NB4 (cell line): ENCODE measurements at places on chromosomes 11 and 22.
A peak's percentile ranks its signal among the peaks of the same experiment; 100 is the strongest.

DNA sequence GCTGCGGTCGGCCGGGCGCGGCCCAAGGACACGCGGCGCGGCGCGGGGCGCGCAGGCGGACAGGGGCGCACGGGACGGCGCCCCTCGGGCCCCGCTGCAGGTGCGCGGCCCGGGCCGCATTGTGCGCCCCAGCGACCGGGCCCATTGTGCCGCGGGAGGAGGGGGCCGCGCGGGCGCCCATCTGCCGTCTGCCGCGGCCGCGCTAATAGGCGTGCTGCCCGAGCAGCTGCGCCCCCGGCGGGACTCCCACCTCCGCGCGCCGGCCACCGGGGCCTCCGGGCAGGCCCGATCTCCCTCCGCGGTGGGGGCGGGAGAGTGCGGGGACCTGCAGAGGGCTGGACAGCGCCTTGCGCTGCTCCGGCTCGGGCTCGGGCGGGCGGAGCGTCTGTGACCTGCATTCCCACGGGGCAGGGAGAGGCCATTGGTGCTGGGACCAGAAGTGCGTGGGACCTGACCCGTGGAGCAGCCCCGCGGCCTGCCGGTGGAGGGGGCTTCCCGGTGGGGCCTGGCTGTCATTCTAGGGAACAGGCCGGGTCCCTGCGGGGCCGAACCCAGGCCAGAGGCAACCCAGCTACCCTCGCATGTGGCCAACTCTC lies 933 bp downstream of the BRSK2 start:
- DNase-seq = no peak

DNA sequence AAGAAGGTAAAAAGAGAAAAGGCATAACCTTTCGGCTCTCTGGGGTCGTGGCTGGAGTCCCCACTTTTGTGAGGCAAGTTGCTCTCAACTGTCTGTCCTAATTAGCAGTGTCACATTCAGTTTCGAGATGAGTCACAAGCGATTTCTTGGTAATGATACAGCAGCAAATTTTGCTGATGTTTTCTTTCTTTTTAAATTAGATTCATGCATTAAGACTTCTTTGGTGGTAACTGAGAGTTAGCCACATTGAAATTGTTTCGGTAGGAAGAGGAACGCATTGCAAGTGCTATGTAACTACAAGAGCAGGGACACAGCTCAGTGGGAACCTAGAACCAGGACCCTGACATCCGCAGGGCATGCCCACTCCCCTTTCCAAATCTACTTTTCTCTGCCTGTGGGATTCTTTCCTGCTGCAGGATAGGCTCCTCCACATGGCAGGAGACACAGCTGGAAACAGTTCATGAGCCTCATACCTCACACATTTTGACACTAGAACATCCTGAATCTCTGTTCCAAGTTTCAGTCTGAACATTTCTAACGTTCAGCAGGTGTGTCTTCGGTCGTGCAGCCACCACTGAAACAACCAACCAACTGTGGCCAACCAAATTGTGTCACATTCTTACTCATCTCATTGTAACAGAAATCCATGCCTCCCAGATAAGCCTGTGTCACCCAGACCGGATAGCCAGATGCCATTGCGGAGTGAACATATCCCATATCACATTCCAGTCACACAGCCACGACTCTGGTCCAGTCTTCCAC lies 987.6 kb downstream of the NTM start:
- no peak for DNase-seq

GRCh38 chr11:100910808-100911207 lies 218.8 kb downstream of the PGR start:
- no peak for DNase-seq

GRCh38 chr22:43993072-43993760 lies 30.9 kb upstream of the PARVB start:
- peak; percentile 65 for DNase-seq

DNA sequence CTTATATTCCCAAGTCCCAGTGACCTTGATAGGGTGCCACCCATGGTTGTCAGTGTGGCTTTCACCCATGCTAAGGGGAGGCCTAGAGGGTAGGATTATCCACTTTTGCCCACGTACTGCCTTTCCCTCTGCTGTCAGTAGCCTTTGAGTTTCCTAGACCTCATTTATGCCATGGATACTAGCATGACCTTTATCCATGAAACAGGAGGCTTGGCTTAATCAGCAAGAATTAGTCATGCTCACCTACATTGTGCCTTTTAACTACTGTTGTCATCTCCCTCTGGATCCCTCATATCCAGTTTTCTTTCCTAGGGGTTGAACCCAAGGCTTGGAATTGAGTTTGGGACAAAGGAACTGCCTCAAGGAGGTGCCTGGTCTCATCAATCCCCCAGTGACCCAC lies 716.7 kb downstream of the NTM start:
- no peak for DNase-seq

- no peak for DNase-seq
These were observed 29.5 kb upstream of the MYH9 start for GRCh38 chr22:36417281-36417686.

- no peak for DNase-seq
These were observed 197.6 kb downstream of the KIF18A start for GRCh38 chr11:27910186-27910931.

DNA sequence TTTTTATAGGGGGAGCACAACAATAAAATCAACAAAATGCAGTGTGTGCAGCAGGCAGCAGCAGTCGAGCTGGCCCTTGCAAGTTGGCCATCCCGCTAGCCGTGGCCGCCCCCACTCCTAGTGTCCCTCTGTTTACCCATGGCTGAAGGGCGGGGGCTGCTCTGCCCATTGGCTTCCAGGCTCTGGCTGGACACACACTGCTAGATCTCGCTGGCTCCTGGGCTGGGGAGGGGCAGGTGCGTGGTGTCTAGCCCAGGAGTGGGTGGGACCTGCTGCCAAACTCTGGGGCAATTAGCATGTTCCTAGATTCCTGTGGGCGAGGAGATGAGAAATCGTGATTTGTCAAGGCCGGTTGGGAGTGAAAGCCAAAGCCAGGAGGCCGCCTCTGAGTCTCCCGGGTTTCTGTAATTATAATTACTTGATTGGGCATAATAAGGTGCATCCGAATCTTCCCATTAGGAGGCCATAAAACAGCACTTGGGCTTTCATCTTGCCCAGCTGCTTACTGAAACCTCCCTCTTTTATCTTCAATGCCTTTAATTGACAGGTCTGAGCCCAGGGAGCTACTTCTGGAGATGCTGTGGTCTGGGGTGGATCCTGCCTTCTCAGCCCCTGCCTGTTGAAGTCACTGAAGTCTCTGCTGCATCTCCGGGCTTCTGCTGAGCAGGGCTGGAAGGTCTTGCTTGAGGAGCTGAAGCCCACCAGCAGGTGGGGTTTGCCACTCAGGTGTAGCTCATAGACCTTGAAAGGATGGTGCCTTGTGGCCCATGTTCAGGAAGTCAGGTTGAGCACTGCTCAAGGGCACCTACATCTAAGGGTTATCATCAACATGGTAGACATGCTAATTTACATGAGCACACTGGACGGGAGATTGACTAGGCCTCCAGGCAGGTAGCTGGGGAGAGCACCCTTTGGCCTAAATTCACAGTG lies 44.5 kb upstream of the DKK3 start:
- DNase-seq = no peak

GRCh38 chr11:68120273-68121066 lies 718 bp downstream of the CHKA start:
- DNase-seq = peak; percentile 81

DNA sequence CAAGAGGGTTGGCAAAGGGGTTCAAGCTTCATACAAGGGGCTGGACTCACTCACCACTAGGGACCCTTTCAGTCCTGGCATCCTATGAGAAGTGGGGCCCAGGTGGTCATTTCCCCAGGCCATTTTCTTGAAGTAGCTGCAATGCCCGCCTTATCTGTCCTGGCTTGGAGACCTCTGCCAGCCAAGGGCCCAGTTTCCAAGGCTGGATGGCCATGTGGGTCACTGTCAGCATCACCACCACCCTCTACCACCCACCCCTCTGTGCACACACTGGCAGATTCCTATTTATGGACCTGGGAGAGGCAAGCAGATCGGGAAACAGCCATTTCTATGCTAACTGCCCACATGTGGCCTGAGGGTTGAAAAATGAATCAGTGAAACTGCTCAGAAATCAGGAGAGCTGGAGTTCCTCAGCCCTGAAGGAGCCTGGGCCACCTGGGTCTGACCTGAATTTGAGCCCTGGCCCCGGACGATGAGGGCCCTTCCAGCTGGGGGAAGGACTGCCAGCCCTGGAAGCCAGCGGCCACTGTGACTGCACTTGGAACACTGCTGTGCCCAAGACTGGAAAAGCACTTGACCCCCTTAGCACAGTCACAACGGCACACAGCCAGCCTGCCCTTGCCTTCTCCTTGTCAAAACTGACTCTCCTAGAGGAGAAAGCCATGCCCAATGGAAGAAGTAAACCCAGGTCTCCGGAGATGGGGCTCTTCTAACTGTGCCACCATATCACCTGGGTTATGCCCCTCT lies 442.2 kb downstream of the BUD13 start:
- DNase-seq = no peak

GRCh38 chr11:96254087-96254486 lies 88.9 kb downstream of the MAML2 start:
- DNase-seq = peak; percentile 79

DNA sequence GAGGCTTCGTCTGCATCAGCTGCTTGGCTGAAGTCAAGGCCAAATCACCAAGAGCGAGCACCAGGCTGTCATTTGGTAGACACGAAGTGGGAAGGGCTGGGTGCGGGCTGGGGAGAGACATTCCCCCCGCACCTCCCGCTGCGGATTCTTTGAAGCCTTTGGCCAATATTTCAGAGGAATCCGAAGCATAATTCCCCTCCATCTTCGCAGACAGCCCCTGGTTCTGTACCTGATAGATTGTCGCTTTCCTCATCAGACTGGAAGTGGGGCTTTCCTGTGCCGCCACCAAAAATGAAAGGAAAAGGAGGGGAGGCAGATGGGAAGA lies 15.3 kb downstream of the BLID start:
- no peak for DNase-seq

GRCh38 chr22:28817919-28818859 lies 17.8 kb upstream of the XBP1 start:
- DNase-seq = peak; percentile 76

GRCh38 chr11:44823006-44823405 lies 96.2 kb downstream of the TSPAN18 start:
- no peak for DNase-seq

DNA sequence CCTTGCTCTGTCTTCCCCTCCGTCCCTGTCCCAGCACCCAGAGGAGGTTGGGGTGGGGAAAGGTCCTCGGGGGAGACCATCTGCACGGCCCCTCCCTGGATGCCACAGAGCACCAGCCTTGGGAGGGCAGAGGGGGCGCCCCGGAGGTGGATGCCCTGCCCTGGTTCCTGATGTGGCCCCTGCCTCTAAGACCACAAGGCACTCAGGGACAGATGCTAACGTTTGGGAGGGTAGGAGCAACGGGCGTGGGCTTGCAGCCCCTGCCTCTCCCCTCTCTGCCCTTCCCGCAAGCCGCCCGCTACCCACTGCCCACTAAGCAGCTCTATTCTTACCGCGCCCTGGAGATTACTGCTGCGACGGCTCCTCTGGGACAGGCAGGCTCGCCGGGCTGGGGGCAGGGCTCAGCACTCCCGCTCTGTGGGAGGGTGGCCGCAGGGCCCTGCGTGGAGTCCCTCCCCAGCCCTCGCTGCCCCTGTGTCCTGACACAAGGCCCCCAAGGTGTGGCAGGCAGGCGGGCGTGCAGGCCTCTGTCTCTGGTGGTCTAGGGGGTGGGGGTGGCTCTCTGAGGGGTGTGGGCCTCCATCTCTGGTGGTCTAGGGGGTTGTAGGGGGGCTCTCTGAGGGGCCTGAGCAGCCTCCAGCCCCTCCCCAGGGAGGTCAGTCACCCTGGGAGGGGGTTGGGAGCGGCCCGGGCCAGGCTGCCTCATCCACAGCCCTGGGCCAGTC lies 14.9 kb downstream of the BRSK2 start:
- DNase-seq = no peak
